Effector memory CD8-positive, alpha-beta T cell (primary cell): ENCODE measurements at places on chromosomes 2 and 18.
A peak's percentile ranks its signal among the peaks of the same experiment; 100 is the strongest.

DNA sequence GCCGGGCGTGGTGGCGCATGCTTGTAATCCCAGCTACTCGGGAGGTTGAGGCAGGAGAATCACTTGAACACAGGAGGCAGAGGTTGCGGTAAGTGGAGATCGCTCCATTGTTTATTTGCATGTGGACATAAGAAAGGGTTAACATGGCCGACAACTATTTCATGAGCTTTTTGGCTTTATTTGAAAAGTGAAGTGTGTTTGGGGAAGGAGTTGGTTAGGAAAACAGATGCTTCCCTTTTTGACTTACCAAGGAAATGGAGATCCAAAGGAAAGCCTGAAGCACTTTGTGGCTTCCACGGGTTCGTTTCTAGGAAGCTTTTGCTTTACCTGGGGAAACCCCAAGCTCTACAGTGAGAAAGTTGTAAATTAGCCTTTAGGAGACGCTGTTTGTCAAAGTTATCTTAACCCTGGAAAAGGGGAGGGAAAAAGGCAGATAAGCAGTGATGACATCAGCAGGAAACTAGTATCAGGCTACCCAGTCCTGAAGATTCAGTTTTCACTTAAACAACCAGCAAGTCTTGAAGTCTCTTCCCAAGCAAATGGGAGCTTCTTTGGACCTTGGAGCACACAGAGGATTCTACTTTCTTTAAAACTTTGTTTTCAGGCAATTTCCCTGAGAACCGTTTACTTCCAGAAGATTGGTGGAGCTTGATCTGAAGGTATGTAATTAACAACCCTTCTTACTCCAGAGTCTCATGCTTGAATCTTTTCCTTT is at the start of gene CASP10:
TSS of gene CASP10 (plus strand) at position 492 of the 715 bp plus-strand sequence. CDS start 2,637 bp downstream, outside the sequence.
- peaks cover 5% of the 10 kb centered on the region for H3K36me3 ChIP-seq
- H3K4me3 ChIP-seq, result peak within 1 kb of the TSS; percentile 88
- no peak for DNase-seq
- peak within 1 kb of the TSS; percentile 91 for H3K27ac ChIP-seq
- no peaks in the 10 kb centered on the region for H3K27me3 ChIP-seq

DNA sequence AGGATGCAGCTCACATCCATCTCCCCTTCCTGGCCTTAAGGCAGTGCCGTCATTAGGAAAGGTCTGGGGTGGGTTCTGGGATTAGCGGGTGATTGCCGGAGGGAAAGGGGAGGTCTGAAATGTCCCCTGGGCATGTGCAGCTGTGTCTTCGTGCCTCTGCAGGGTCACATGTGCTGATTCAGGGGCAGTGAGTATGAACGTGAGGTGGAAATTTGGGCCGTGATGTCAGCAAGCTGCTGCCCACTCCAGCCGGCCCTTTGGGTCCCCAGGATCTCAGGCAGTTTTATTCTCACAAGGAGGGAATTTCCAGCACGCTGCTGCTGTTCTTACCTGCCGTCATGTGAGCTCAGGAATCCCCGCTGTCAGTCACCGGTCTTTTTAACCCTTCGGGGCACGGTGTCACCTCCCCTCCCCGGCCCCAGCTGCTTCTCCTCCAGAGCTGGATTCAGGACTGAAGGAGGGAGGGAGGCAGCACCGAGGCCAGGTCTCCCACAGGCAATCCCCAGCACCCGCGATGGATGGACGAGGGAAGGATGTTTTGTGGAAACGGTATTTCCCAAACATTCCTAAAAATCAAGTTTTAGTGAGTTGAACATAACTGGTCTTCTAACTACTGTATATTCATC is 23.5 kb downstream of the GPR35 start:
- DNase-seq, result no peak
- peaks cover 28% of the 10 kb centered on the region for H3K27me3 ChIP-seq
- H3K4me1 ChIP-seq, result peaks cover 11% of the 10 kb centered on the region
- peaks cover 11% of the 10 kb centered on the region for H3K36me3 ChIP-seq
- no peak overlapping the region for H3K4me3 ChIP-seq

- H3K4me3 ChIP-seq, result no peak overlapping the region
- DNase-seq, result no peak
- H3K27me3 ChIP-seq, result no peaks in the 10 kb centered on the region
- peaks cover 5% of the 10 kb centered on the region for H3K4me1 ChIP-seq
- no peaks in the 10 kb centered on the region for H3K36me3 ChIP-seq
These were observed 17.2 kb upstream of the ASB1 start for GRCh38 chr2:238409341-238410199.

- H3K4me1 ChIP-seq, result no peaks in the 10 kb centered on the region
- peaks cover 52% of the 10 kb centered on the region for H3K27me3 ChIP-seq
- no peak for DNase-seq
- no peak overlapping the region for H3K27ac ChIP-seq
These were observed 53.5 kb upstream of the TGFA start for GRCh38 chr2:70607121-70607561.

- peaks cover 12% of the 10 kb centered on the region for H3K27me3 ChIP-seq
- no peak for DNase-seq
- peak overlapping the region; percentile 59 for H3K27ac ChIP-seq
- peak overlapping the region; percentile 91 for H3K4me3 ChIP-seq
These were observed 1.1 kb downstream of the METAP1D start for GRCh38 chr2:172000696-172001361.

DNA sequence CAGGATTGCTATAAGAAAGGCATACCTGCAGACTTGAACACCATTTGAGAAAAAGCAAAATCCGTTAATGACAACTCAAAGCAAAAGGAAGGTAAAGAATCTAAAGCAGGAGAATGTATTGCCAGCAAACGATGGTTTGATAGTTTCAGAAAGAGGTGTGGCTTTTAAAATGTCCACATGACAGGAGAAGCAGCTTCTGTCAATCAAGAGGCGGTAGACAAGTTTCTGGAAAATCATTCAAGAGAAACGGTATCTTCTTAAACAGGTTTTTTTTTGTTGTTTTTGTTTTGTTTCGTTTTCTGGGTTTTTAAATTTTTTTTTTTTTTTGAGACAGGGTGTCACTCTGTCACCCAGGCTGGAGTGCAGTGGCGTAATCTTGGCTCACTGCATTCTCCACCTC is 13.8 kb downstream of the CLEC4F start:
- H3K4me1 ChIP-seq, result no peaks in the 10 kb centered on the region
- no peak for DNase-seq
- no peak overlapping the region for H3K4me3 ChIP-seq
- peaks cover 3% of the 10 kb centered on the region for H3K36me3 ChIP-seq
- H3K27ac ChIP-seq, result no peak overlapping the region

GRCh38 chr2:236613612-236614011 is 44.0 kb downstream of the ACKR3 start:
- no peak overlapping the region for H3K4me3 ChIP-seq
- no peaks in the 10 kb centered on the region for H3K4me1 ChIP-seq
- H3K27ac ChIP-seq, result no peak overlapping the region
- H3K27me3 ChIP-seq, result peaks cover 52% of the 10 kb centered on the region
- no peak for DNase-seq

DNA sequence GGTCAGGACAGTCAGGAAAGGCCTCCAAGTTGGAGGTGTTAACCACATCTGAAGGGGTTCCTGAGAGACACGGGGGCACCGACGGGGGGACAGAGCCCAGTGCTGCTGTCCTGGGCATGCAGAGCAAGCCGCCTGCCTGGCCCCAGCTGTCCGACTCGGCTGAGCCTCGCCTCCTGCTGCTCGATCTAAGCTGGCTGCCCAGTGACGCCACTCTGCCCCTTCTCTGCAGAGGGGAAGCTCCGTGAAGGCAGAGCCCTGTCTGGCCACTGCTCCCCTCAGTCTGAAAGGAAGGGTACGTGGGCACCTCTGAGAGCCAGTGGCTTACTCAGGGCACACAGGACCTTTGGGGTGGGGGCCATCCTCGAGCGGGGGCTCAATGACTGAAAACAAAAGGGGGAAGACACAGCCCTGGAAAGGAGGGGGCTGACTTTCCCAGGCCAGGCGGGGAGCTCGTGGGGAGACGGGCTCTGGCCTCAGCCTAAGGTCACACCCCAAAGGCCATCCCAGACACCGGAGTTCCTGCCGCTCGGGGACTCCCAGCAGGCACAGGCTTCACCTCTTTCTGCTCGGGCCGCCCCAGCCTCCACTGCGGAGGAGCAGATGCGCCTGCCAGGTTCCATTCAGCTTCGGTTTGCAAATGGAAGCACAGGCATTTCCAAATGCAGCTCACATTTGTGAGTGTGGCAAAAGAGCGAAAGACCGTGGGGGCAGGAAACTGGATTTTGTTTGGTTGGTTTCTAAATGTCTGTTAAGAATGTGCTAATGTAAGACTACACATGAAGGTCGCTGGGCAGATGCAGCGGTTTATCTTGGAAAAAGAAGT is 136.9 kb downstream of the HDAC4 start:
- DNase-seq, result no peak
- H3K27ac ChIP-seq, result peak overlapping the region; percentile 98
- peaks cover 27% of the 10 kb centered on the region for H3K36me3 ChIP-seq
- no peaks in the 10 kb centered on the region for H3K27me3 ChIP-seq

GRCh38 chr2:45968946-45969584 is 317.6 kb downstream of the PRKCE start:
- no peaks in the 10 kb centered on the region for H3K27me3 ChIP-seq
- H3K36me3 ChIP-seq, result no peaks in the 10 kb centered on the region
- no peak for DNase-seq

DNA sequence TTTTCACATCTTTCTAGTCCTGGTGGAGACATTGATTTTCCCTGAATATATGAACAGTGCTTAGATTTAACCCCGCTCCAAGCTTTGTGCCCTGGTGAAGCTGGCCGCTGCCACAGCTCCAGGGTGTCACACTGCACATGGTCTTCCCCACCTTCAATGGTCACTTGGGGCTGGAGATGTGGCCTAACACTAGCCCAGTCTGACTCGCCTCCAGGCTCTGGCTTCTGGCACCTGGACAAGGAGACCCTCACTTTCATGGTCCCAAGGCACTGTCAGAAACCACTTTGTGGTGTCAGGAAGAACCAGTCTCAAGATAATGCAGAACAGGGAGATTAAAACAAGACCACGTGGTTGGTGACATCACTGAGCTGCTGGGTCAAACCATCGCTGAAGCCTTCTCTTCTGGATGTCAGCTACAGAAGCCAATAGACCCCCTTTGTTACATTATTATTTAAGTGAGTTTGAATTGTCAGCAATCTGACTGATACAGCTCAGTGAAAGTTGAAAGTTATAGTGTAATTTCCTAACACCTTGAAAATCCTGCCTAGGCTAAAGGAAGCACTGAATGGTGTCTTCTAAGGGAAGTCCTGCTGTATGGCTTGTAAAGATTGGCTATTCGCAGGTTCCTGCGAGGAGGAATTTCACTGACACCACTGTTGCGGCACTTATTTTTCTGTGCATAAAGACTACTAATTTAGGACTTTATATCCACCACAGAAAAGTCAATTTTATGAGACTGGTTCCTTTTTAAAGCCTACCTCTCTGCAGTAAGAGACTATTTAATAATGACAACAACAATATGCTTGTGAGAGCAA is 55.0 kb upstream of the CTDP1 start:
- peaks cover 68% of the 10 kb centered on the region for H3K27me3 ChIP-seq
- no peak overlapping the region for H3K27ac ChIP-seq
- no peak overlapping the region for H3K4me3 ChIP-seq
- peaks cover 3% of the 10 kb centered on the region for H3K36me3 ChIP-seq

DNA sequence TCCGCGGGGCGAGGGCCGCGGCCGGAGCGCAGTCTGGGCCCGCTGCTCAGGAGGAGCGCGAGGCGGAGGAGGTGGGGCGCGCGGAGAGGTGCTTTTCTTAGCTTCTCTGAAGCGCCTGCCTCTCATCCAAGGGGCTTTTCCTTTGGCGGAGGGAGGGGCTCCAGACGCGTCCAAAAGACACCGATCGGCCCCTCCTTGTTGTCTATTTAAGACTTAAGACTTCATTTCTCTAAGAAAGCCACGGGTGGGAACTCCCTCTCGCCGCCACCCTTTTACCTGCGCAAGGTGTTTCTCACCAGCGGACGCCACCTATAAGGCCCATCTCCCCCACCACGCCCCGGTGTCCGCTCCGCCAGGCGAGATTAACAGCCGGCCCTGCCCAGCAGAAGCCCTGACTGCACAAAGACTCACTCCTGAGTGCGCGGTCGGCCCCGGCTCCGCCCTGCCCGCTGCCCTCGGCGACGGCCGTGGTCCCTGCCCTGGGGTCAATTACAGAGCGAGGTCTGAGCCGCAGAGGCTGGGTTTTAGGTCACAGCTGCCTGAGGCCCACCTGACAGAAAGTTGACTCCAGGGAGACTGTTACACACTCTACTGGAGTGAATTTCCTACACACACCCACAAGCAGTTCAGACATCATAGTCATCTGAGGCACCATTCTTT is at the start of gene DSC2:
TSS of gene DSC2 (minus strand) at position 397 of the 660 bp plus-strand sequence. CDS start 450 bp downstream, outside the sequence.
- H3K4me3 ChIP-seq, result no peak within 1 kb of the TSS
- no peaks in the 10 kb centered on the region for H3K4me1 ChIP-seq
- no peaks in the 10 kb centered on the region for H3K36me3 ChIP-seq
- no peaks in the 10 kb centered on the region for H3K27me3 ChIP-seq
- DNase-seq, result no peak
- H3K27ac ChIP-seq, result no peak within 1 kb of the TSS

DNA sequence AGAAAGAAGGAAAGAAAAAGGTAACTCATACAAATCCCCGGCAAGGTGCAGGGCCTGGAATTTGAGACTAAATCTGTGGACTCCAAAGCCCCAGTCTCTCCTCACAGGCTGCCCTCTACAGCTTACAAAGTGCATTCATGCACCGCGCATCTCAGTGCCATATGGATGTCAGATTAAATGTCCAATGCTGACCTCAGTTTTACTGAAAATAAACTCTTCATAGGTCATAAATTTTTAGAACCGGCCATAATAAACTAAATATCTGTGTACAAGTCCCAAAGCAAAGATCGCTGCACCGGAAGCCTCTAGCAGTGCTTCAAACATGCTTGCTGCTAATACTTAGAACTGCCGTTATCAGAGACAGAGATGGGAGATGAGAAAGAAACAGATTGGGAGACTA is 17.7 kb downstream of the ST6GAL2 start:
- H3K4me3 ChIP-seq, result no peak overlapping the region
- no peak for DNase-seq
- no peaks in the 10 kb centered on the region for H3K27me3 ChIP-seq
- no peaks in the 10 kb centered on the region for H3K4me1 ChIP-seq
- no peak overlapping the region for H3K27ac ChIP-seq

- no peak for DNase-seq
- peaks cover 3% of the 10 kb centered on the region for H3K4me1 ChIP-seq
- H3K4me3 ChIP-seq, result no peak overlapping the region
These were observed 15.7 kb downstream of the KCTD1 start for GRCh38 chr18:26532367-26533340.

GRCh38 chr2:88638743-88639142 is 11.5 kb upstream of the EIF2AK3 start:
- peaks cover 32% of the 10 kb centered on the region for H3K4me1 ChIP-seq
- H3K4me3 ChIP-seq, result no peak overlapping the region
- no peak overlapping the region for H3K27ac ChIP-seq
- no peaks in the 10 kb centered on the region for H3K27me3 ChIP-seq

GRCh38 chr2:198916548-198917080 is 541.1 kb downstream of the SATB2 start:
- H3K27me3 ChIP-seq, result no peaks in the 10 kb centered on the region
- no peak for DNase-seq
- H3K27ac ChIP-seq, result no peak overlapping the region
- H3K36me3 ChIP-seq, result no peaks in the 10 kb centered on the region
- H3K4me1 ChIP-seq, result no peaks in the 10 kb centered on the region
- no peak overlapping the region for H3K4me3 ChIP-seq

GRCh38 chr2:73992036-73992435 is 7.3 kb downstream of the TET3 start:
- H3K27me3 ChIP-seq, result no peaks in the 10 kb centered on the region
- H3K4me1 ChIP-seq, result peaks cover 42% of the 10 kb centered on the region
- DNase-seq, result no peak
- peaks cover 5% of the 10 kb centered on the region for H3K36me3 ChIP-seq
